ENCODE measurements at places on chromosomes 2 and 18.

GRCh38 chr2:121220995-121221394 is 64.0 kb downstream of the TFCP2L1 start:
- DNase-seq = no peak

- DNase-seq = no peak
These were observed 72.7 kb upstream of the PPP1CB start for GRCh38 chr2:28678944-28679343.

- no peak for DNase-seq
These were observed 103.6 kb upstream of the TMEM200C start for GRCh38 chr18:5998907-5999306.

DNA sequence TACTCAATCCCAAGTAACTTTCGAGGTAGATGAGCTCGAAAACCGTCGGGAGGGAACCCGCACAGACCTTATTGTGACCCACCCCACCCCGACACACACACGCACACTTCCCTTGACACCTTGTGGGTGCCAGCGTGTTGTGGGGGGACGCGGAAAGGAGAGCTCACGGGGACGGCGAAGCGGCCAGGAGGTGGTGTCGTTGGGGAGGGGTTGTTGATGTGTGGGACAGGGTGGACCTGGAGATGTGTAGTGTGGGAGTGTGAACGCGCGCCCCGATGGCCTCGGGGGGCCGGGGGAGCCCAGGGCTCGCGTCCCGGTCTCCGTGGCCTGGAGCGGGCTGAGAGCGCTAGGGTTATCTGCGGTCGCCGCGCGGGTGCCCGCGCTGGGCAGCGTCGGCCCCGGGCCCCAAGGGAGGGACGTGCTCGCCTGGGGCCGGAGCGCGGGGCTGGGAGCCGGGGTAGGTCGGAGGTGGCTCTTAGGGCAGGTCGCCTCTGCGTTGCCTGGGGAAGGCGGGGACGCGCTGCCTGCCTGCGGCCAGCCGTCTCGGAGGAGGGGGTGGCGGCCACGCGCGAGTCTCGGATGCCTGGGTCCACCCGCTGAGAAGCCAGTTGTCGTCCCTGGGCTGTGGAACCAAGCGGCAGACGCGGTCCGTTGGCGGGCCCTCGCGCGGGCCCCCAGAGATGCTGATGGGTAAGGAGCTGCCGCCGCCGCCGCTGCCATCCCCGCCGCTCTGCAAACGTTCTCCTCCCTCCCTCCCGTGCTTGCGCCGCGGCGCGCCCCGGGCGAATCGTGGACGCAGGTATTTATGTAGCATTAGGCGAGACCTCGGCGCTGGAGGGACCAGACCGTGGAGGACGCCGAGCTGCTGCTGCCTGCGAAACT is 1.6 kb downstream of the KLHL29 start:
- no peak for DNase-seq

DNA sequence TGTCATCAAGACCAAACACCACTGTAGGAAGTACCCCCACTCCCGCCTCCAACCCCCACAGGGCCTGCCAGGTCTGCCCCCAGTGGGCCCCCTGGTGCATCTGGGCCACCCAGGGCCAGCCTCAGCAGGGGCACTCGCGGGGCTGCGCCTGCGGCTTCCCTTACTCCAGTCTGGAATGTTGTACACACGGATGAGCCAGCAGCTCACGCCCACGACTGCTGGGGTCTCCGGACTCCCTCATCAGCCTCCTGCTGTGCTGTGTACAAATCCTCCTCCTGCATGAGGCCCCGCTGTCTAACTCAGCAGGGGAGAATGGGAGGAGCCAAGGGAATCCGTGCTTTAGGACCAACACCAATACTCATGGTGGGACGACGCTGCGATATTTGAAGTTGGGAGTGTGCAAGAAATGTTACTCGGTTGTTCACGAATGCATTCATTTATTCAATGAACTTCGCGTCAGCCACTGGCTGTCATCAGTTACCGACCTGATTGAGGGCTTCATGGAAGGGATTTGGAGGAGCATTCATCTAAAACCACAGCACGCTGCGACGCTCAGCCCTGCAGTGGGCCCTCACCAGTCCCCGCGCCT is 654 bp upstream of the ASB1 start:
- DNase-seq = no peak

Data from stimulated activated CD8-positive, alpha-beta memory T cell treated with anti-CD3 and anti-CD28 coated beads, Interleukin-15, amount 100 ng/mL, for 4 hours (primary cell).